Frontal cortex (tissue), 4 donors: ENCODE measurements at places on chromosomes 16 and 17.
A peak's percentile ranks its signal among the peaks of the same experiment; 100 is the strongest.

- DNase-seq: no peak
Observed at GRCh38 chr16:11162586-11163268, 93.3 kb downstream of the SOCS1 start.

GRCh38 chr17:2551928-2552327 is 40.2 kb upstream of the METTL16 start:
- DNase-seq: no peak

DNA sequence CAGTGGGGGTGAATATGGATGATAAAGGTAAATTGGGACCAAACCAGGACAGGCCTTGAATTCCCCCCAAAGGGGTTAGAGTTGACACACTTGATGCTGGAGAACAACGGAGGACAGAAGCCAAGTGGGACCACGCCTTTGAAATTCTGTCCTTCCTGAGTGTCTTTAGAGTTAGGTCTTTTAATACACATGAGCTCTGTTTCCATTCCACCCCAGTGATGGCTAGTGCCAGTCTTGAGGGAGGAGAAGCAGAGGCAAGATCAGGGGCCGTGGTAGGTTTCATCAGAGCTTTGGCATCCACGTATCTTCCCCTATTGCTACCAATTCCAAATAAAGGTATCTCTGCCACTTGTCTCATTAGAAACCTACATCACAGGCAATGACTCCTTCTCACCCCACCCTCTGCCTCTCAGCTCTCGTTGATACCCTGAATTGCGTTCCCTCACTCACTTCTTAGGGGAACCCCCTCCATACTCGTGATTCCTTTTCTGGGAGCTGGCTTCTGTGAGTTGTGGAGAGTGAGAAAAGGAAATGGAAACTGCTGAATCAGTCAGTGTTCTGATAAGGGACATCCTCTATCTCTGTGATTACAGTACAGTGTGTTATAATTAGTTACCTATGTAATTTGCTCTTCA is 2.4 kb upstream of the CCL3L1 start:
- DNase-seq: no peak

DNA sequence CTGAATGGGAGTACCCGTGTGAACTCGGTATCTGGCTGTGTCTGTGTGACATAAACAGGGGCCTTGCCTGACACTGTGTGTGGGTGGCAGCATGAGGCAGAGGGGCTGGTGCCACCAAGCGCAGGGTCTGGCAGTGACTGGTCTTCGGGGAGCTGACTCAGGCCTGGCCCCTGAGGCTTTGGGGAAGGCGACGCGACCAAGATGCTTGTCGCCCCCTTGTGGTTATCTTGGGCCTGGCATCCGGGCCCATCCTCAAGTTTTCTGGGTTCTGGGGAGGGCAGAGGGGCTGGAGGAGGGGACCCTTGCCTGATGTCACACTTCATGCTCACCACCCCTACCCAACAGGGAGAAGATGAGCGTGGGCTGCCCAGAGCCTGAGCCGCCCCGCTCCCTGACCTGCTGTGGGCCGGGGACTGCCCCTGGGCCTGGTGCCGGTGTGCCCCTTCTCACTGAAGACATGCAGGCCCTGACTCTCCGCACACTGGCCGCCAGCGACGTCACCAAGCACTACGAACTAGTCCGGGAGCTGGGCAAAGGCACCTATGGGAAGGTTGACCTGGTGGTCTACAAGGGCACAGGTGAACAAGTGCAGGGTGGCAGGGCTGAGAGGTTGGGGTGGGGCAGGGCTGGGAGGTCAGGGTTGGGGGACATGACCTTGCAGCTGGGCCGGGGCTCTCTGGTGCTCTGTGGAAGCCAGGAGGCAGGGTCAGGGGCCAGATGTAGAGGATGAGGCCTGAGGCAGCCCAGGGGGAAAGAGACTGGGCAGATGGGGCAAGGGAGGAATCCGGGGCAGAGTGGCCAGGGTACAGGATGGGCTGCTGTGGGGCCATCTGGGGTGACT is 24.9 kb downstream of the SBK1 start:
- peak; percentile 49 for DNase-seq

- DNase-seq: peak; percentile 55
Observed at GRCh38 chr17:62652251-62653001, 25.0 kb downstream of the MRC2 start.
